ENCODE measurements at places on chromosomes 12 and 14. TPM values are rescaled to one million over a fixed set of nuclear protein-coding genes. Genes with fewer than 3 reads are reported as not detected.
A peak's percentile ranks its signal among the peaks of the same experiment; 100 is the strongest.

- DNase-seq: no peak
These were observed 5.5 kb downstream of the ERP29 start for GRCh38 chr12:112018571-112019237.

GRCh38 chr14:52873694-52874093 lies 77.2 kb downstream of the FERMT2 start:
- DNase-seq: no peak

GRCh38 chr12:5138845-5139244 lies 95.2 kb downstream of the KCNA5 start:
- DNase-seq: no peak

DNA sequence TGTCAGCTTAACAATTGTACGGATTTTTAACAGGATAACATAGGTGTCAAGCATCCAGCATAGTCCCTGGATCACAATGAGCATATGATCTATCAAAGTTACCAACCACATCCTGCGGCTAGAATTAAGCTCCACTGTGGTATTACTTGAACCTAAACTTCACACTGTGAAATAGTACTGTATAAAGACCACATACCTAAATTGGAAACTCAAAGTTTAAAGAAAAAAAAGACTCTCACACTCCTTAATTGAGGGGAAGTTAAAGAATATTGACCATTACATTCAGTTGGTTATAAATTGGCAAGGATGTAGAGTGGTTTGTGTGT lies 133.0 kb upstream of the PZP start:
- DNase-seq: no peak

DNA sequence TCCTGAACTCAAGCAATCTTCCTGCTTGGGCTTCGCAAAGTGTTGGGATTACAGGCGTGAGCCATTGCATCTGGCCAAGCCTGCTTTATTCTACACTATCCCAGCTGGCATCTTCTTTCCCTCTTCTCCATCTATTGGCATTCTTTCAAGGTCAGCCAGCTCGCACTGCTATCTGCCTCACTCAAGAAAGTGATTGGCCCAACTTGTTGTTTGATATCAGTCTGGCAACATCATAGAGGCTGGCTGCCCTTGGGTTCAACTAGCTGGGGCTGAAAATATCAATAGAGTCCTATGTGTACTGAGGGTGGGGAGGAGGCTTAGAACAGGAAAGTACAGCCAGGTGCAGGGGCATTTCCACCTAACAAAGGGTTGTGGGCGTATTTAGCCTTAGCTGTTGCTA lies 17.1 kb downstream of the GMFB start:
- no peak for DNase-seq

DNA sequence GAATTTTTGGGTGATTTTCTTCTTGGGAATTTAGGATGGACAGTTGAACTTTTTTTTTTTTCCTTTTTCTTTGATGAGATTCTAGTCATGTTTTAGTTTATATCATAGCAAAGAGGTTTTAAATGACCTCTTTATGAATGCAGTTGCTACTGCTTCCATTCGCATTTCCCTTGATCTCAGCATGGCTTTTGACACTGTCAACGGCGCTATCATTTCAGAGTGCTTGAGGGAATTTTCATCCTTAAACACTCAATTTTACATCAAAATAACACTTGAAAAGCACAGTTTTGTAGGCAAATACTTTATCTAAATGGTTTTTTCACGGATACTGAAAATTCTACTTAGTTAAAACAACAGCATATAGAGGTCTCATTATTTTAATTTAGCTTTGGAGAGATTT lies 195.5 kb downstream of the NPAS3 start:
- no peak for DNase-seq

GRCh38 chr12:14395074-14395778 lies 29.7 kb downstream of the ATF7IP start:
- DNase-seq: no peak

DNA sequence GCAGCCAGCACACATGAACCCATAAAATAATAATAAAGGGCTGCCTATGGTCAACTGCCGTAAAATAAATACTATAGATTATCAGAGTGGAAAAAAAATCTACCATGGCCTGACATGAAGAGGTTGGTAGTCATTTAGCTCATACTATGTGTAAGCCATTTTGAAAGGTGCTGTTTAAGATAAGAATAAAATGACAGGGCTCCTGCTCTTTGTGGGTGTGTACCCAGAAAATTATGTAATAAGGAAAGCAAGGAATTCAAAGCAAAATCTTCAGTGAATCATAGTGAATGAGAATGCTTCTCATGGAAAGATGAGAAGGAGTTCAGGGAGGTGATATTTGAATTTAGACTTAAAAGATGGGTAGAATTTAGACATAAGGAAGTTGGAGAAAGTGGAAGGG lies 42.9 kb upstream of the PPM1H start:
- DNase-seq: no peak

DNA sequence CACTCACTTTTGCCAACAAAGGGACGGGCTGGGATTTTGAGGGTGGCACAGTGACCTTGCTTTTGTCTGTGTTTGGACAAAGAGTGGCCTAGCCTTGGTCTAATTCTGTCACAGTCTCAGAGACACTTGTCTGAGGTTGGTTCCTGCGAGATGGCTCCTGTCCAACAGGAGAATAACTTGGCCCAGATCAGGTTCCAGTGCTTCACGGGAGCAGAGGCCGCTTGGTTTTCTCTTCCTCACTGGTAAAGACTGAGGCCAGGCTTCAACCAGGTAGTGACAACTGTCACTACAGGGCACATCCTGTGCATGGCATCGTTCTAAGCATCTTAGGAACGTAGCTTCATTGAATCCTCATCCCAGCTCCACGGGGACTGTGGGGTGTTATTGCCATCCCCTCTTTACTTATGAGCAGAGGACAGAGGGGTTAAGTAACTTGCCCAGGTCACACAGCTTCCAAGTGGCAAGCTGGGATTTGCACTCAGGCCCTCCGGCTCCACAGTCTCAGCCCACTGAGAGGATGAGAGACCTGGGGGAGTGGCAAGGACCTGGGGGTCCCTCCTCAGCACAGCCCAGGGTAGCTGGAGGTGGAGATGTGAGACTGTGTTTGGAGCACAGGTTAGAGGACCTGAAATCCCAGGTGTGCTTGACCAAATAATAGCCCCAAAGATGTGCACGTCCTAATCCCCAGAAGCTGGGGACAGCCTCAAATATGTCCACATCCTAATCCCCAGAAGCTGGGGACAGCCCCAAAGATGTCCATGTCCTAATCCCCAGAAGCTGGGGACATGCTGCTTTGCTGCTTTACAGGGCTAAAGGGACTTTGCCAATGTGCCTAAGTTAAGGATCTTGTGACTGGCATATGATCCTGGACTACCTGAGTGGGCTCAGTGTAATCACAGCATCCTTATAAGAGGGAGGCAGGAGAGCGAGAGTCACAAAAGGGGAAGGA lies 179.2 kb upstream of the RTL1 start:
- no peak for DNase-seq

DNA sequence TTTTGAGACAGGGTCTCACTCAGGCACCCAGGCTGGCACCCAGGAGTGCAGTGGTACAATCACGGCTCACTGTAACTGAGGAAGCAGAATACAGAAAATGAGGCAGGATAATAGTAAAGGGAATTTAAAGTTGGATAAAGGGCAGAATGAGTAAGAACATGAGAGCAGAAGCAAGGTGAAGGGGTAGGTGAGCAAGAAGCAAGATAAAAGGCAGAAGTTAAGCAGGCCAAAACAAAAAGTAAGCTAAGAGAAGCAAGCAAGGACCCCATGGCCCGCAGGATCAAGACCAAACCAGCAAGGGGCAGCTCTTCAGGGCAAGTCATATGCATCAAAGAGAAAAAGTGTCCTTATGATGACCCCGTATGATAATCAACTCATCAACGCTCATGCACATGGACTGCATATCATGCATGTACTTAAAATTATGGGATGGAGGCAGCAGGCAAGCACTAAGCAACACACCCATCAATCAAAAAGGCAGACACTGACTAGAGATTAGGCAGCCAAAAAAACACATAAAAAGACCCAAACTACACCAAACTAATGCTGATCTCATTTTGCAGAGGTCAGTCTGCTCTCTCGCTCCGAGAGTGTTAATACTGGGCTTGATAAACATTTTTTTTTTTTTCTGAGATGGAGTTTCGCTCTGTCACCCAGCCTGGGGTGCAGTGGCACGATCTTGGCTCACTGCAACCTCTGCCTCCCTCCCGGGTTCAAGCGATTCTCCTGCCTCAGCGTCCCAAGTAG lies 11.6 kb downstream of the TIMELESS start:
- no peak for DNase-seq

RNASE7 gene
- total RNA-seq: not detected

DNA sequence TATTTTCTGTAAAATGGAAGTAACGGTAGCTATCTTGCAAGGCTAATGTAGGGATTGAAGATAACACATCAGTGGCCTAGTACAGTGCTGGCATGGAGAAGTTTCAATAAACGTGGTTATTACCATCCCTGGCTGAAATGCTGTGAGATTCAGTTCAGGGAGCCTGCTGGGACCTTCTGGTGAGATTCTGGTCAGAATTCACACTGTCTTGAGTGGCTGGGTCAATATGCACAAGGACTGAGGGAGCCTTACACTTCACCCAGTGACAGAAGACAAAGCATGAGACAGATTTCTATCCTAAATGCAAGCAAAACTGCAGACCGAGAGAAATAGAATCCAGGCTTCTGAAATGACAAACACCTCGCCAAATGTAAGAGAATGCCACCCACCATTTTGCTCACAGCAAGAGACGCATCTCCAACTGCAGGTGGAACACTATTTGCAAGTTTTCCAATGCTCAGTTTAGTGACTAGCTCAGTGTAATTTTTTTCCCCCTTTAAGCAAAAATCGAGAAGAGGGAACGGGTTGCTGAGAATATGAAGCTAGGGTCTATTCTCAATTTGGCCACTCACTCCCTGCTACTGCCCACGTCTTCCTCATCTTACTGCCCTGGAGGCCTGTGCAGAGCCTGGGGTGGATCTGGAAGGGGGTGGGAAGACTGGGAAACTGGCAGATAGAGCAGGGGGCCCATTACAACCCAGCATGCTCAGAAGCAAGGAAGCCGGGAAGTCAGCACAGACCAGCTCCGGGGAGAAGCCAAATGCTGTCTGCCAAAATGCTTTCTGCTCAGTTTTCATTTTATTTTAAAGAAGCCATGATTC lies 201.3 kb downstream of the TTC7B start:
- no peak for DNase-seq

DNA sequence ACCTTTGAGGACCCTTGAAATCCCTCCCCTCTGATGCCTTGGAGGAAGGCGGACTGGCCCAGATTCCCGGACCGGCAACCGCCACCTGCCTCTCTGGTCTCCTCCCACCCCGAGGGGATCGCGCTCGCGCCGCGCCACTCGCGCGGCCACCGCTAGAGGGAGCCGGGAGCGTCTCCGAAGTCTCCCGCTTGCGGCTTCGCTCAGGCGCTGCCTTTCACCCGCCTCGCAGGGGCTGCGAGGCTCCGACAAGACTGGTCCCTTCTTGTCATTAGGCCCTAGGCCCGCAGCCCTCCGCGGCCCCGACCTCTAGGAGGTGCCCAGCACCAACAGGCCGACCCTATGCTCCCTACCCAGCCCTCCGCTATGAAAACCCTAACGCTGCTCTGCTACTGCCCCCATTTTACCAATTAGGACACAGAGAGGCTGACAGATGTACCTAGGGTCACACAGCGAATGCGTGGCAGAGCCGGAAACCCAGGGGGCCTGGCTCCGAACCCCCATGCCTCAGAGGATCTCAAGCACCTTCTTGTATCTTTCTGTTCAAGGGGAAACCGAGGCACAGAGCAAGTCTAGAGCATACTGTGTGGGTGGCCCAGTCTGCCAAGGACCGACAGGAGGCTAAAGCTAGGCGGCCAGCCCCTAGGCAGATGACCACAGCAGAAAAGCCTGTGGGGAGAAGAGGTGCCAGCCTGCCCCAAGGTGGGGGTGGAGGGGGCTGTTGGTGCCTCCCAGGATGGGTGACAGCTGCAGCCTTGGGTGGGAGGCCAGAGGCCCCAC lies 21.4 kb upstream of the VSX2 start:
- DNase-seq: peak; percentile 63

DNA sequence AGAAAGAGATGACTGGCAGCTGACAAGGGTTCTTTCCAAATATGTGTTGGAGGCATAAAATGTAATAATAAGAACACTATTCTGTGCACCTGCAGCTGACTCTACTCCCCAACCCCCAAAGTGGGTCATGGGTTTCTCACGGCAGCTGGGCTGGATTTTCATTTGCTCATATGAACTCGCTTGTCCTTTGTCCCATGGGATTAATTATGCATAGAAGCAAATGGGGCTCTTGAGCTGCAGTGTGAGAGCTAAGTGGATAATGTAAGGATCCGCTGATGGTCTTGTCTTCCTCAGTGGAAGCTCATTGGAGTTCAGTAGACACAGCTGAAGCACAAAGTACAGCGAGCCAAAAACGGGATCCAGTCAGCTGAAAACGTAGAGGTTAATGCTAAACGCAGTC lies 46.3 kb downstream of the TTC8 start:
- DNase-seq: no peak

DNA sequence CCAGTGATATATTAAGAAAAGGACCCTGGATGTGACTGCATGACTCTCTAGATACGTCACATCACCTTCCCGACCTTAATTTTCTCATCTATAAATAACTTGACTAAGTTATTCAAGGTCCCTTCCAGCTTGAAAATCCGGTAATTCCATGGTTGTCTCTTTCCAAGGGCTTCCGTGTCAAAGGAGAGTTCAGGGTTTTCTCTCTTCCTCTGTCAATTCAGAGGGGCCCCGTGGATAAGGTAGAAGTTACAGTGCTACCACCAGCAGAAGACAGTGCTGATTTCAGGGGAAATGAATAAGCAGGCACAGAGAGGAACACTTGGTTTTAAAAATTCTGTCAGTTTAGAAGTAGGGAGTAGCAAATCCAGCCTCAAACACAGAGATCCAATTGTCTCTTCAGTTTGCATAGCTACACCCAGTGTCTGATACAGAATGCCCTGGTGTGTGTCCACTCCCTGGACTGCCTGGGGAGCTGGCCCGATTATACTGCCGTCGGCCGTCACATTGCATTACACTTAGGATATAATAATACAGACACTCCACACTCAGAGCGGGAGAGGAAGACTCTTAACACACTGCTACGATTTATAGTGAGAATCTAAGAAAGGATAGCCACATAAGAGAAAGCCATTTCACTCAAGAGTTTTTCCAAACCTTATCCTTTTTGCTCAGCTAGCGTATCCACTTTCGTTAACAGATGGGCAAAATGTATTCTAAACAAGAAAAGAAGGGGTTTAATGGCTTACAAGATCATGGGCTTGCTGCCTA lies 54.7 kb upstream of the GTF2A1 start:
- DNase-seq: peak; percentile 24

- DNase-seq: no peak
These were observed 209.7 kb downstream of the PRKD1 start for GRCh38 chr14:29717901-29718300.

GRCh38 chr12:108270035-108270848 lies 68.9 kb downstream of the CMKLR1 start:
- DNase-seq: no peak

DNA sequence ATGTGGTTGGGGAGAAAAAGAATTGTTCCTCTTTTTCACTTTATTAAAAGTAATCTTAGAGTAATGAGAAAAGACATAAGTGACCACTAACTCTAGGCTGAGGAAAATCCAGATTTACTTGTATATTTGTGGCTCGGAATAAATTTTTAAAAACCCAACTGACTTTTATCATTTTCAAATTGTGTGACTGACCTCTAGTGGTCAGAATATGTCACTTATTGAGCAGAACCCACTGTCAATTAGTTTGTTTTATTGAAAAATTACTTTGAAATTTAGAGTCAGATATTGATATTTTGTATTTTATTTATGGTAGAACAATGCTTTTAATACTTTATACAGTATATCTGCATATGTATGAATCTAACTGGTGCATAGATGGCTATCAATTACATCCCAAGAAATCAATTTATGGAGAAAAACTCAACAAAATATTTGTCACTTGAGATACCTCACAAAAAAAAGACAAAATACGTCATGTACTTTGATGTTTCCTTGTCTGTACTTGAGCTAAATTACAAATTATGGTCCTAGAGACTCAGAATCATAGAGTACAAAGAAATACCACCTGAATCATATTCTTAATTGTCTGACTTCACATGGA lies 229.4 kb downstream of the CNTN1 start:
- no peak for DNase-seq

All from left ventricle myocardium inferior (tissue), 1 donor.